ENCODE measurements at places on chromosomes 13 and 19.

DNA sequence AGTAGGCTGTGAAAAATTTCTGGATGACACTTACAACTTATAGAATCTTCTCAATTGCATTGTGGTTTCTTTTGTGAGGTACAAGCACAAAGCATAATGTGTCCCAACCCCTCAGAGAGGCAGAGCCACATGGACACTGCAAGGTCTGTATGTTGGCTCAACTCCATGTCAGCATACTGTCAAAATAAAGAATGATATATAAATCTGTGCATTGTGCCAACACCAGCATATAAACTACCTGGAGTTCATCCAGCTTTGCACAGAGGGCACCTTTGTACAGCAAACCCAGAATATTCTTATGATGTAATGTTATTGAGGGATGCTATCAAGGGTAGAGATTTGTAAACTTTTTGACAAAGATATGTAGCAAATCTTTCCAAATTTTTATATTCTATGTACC is 1065.8 kb upstream of the MIR17HG start:
- DNase-seq: no peak

DNA sequence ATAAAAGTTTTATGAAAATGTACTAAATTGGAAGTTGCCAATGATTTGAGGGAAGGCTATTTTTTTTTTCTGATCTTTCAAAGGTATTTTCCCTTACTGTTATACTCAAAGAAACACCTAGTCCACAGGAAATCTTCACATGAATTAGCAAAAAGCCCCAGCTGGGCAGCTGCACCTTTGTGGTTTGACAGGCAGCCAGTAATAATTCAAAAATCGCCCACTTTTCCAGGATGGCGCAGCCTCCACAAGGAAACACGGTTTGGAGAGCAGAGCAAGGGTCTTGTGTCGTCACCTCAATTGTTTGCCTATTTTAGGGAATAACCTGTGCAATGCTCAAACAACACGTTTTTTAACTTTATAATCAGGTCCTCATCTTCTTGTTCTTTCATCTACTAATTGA is 324.9 kb upstream of the GPC6 start:
- no peak for DNase-seq

DNA sequence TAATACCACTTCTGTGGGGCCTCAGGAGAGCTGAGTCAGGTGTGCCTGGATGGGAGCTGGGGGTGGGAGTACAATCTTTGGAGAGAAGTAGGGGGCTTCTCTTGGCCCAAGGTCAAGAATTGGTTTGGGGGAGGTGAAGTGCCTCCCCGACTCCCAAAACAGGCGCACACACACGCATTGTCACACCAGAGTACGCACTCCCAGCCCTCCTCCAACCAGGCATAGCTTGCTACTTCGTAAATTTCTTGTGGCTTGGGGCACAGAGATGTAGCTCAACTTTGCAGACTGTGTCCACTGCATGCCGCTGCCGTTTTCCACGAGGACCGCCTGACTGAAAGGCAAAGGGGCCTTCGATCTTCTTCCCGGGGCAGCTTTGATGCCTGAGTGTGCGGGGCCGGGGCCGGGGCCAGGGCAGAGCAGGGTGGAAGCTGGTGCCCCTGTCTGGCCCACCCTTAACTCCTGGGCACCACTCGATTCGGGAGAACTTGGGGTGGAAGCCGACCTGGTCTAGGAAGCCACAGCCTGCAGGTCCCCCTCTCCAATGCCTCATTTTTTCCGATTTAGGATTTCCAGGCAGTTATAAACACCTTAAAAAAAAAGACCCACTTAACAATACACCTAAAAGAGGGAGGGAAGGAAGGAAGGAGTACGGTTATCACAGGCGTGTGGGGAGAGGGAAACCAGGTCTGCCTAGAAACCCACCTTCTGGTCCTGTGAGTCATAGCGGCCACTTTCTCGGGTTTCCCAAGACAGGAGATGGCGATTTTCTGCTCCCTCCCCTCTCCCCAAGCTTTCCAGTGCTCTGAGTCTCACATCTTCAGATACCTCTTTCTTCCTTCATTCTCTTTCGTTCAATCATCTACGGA is 5.8 kb upstream of the TSHZ3 start:
- DNase-seq: no peak

- no peak for DNase-seq
These were observed 1600.9 kb upstream of the MIR17HG start for GRCh38 chr13:89746554-89746953.

DNA sequence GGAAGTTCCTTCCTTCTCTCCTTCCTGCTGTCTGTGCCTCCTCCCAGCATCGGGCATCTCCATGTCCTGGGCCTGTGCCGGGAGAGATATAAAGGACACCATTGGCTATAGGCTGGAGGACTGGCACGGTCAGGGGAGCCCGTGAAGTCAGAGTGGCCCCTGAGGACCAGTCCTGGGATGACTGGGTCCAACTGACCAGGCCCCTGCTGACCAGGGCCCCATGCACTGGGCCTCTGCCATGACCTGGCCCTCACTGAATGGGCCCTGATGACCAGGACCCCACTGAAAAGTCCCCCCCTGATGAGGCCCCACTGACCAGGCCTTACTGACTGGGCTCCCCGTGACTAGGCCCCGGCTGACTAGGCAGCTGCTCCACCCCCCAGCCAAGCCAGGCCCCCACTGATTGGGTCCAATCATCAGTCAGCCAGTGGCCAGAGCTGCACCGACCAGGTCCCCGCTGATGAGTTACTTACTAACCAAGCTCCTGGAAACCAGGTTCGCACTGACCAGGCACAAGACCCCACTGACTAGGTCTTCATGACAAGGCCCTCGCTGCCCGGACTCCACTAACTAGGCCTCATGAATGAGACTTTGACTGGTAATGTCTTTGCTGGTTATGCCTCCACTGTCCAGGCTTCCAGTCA is 20.0 kb upstream of the ZNF14 start:
- no peak for DNase-seq

GRCh38 chr13:99980824-99981734 is 505 bp upstream of the ZIC2 start:
- DNase-seq: no peak

- DNase-seq: no peak
These were observed 24.4 kb downstream of the EEF1AKMT1 start for GRCh38 chr13:20749377-20749776.

GRCh38 chr19:38663957-38664502 is 16.6 kb downstream of the ACTN4 start:
- no peak for DNase-seq

- DNase-seq: no peak
These were observed 5.7 kb upstream of the PEX11G start for GRCh38 chr19:7494416-7495098.

DNA sequence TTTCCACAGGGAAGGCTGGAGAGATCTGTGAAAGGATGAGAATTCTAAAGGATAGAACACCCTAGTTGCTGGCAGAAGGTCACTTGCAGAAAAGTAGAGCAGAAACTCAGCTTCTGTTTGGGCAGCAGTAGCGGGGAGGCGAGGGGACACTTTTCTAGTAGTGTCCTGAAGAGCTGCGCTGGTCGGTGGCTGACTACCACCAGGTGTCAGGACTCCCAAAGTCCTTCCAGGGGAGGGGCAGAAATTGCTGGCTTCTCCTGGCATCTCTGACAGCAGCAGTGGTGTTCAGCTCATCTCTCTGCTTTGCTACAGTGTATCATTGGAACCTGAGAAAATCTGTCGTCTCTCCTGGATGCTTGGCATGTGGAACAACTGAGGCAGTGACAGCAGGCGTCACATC is 120.9 kb downstream of the ZDHHC20 start:
- DNase-seq: no peak

GRCh38 chr19:37914908-37915307 is 7.9 kb downstream of the SIPA1L3 start:
- DNase-seq: no peak

- DNase-seq: no peak
These were observed 63.1 kb downstream of the ATP11A start for GRCh38 chr13:112752711-112753541.

GRCh38 chr13:69959046-69959445 is 148.6 kb upstream of the ATXN8OS start:
- no peak for DNase-seq

DNA sequence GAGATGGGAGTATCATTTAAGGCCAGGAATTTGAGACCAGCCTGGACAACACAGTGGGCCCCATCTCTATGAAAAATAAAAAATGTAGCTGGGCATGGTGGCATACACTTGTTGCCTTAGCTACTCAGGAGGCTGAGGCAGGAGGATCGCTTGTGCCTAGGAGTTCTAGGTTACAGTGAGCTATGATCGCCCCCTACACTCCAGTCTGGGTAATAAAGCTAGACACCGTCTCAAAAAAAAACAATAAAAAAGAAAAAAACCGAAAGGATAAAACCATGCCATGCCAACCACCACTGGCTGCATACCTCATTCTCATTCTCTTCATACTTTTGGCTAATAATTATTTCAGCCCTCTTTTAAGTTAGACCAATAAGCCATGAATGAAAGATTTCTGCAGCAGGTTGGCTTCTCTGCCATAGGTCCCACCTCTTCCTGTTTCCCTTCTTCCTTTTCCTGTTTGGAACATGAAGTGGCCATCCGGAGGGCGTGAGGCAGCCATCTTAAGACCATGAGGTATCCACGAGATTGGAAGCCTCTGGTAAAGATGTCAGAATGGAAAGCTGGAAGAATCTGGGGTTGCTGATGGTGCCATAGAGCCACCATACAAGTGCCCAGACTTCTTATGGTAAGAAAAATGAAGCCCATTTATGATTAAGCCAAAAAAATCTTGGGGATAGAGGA is 171.3 kb downstream of the CACNA1A start:
- no peak for DNase-seq

- no peak for DNase-seq
These were observed 333.2 kb downstream of the FOXO1 start for GRCh38 chr13:40333226-40333625.

- no peak for DNase-seq
These were observed 8.5 kb downstream of the MAU2 start for GRCh38 chr19:19329126-19329525.

- DNase-seq: no peak
These were observed 429.0 kb downstream of the TSHZ3 start for GRCh38 chr19:30920222-30920621.

- no peak for DNase-seq
These were observed 13.0 kb downstream of the FFAR2 start for GRCh38 chr19:35461060-35461459.

GRCh38 chr13:37870895-37871550 is 1.5 kb upstream of the TRPC4 start:
- DNase-seq: no peak

- no peak for DNase-seq
These were observed 1216.0 kb downstream of the SLITRK5 start for GRCh38 chr13:88887045-88887662.

DNA sequence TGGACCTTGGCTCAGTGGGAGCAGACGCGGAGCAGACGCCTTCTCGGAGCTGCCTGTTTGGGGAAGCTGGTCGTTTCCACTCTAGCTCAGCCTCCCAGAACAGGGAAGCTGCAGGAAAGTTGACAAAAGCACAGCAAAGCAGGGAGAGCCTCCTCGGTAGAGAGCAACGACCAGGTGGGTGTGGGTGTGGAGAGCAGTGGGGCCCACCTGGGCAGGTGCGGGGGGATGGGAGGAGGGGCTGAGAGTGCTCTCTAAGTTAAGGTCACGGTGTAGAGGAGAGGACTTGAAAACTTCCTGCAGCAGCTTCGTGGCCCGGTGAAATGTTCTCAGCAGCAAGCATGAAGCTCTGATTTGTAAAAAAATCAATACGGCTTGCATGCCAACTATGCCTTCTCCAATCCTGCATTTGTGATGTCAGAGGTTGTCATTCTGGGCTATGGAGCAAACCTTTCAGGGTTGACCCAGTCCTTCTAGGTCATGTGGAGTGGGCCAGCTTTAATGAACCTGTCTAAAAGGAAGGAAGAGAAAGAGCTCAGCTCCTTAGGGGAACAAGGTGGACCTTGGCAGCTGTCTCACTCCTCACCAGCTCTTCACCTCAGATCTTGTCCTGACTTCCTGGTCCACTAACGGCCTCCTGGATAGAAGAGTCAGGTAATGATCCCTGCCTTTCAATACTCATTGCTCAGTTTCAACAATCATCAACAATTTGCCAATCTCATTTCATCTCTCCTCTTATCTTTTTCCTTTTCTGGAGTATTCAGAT is 85.8 kb upstream of the UBL3 start:
- DNase-seq: peak; percentile 10

- no peak for DNase-seq
These were observed 40.8 kb downstream of the BBC3 start for GRCh38 chr19:47190167-47190727.

DNA sequence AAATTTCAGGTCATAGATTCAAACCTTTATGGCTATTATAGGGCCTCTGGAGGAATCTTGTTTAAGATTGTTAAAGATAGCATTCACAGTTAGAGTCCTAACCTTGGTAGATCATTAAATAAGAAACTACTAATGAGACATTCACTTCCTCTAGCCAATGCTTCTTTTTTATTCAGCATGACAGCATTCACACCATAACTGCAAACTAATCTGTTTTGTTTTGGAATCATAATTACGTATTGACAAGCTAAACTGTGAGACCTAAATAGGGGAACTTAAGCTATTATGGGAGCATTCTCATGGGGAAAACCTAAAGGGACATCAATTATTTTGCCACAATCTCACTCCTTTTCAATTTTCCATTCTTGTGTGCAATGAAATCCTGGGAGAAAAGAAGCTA is 653.8 kb downstream of the PCDH9 start:
- no peak for DNase-seq

DNA sequence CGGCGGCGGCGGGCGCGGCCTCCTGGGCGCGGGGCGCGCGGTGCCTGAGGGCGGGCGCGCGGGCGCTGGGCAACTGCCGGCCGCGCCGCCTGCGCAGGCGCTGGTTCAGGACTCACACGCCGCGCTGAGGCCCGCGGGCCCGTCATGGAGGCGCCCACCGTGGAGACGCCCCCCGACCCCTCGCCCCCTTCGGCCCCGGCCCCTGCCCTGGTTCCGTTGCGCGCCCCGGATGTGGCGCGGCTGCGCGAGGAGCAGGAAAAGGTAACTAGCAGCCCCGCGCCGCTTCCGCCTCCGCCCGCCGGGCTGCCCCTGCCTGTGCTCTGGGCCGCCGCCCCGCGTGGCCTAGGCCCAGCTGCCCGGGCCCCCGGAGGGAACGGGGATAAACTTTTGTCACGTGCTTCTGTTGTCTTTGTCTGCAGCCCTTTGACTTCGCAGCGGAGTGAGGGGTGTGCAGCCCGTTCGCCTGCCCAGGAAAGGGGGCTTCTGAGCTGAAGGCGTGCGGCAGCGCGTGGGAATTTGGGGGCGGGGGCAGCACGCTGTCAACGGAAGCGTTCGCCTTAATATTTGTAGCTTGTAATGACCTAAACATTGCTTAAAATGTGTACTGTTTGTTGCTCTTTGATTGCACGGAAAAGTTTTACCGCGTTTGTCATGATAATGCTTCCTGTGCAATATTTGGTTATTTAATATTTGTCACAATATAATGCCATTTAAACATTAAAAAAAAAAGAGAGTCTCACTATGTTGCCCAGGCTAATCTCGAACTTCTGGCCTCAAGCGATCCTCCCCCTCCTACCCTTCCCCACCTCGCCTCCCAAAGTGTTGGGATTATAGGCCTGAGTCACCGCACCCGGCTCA is 594 bp downstream of the URI1 start:
- DNase-seq: peak; percentile 37

DNA sequence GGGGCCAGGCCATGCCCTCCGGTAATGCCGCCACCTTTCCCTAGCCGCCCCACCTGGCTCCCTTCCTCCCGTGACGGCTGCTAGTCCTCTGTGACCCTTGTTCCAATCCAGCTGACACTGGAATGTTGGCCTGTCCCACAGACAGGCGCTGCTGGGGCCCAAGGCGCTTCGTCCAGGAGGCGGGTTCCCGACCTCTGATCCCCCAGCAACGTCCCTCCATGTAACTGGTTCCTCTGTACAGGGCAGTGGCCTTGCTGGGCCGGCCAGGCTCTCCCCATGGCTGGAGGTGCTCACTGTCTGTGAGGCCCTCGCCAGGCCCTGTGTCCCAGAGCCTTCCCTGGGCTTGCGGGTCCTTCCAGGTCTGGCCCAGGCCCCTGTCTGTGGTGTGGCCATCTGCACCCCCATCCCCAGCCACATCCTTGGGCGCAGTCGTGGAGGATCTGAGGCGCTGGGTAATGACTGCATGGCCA is 6.8 kb upstream of the GRIN3B start:
- DNase-seq: no peak
